Kasumi-1 (cell line): ENCODE measurements at places on chromosomes 5 and 9.
A peak's percentile ranks its signal among the peaks of the same experiment; 100 is the strongest.

- DNase-seq: no peak
Measured at GRCh38 chr9:126411948-126412284, 85.3 kb downstream of the MVB12B start.

GRCh38 chr5:6886866-6887265 lies 173.6 kb downstream of the TENT4A start:
- no peak for DNase-seq

DNA sequence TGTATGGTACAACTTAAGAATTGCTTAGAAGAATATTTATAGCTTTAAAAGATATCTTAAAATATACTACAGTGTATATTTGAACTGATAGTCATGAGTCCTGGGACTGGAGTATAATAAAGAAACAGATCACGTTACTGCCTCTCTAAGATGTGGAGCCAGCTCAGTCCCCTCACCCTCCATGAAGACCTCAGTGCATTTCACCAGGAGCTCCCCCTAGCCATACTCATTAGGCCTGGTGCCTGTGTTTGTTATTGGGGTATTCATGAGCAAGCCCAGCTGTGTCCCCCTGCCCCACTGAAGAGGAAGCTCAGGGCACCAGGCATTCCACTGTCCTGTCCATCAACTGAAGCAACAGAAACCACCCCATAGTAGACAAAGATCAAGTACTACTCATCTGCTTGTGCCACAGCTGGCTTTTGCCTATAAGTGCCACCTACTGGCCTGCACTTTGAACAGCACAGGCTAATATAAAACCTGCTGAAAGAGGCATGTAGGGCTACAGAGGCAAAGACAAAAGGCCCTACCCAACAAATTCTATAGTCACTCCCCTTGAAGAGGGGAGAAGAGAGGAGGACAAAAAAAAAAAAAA lies 850.2 kb upstream of the NUDT12 start:
- DNase-seq: peak; percentile 52

GRCh38 chr5:69491838-69492390 lies 676 bp upstream of the OCLN start:
- no peak for DNase-seq

GRCh38 chr5:148843510-148844318 lies 17.3 kb downstream of the ADRB2 start:
- no peak for DNase-seq

GRCh38 chr5:80967500-80968181 lies 7.5 kb downstream of the RASGRF2 start:
- no peak for DNase-seq

- no peak for DNase-seq
Measured at GRCh38 chr9:117156771-117157535, 257.9 kb downstream of the ASTN2 start.
